ENCODE measurements at places on chromosomes 16 and 17. TPM values are rescaled to one million over a fixed set of nuclear protein-coding genes. Genes with fewer than 3 reads are reported as not detected.

The EME2 gene
- 32.3 TPM for total RNA-seq

The TPPP3 gene
- 5.7 TPM for total RNA-seq

The KRT31 gene
- not detected for total RNA-seq

The TMC7 gene
- 1.9 TPM for total RNA-seq

The SGCA gene
- not detected for total RNA-seq

The TANGO6 gene
- 9.4 TPM for total RNA-seq

The MAPT gene
- total RNA-seq: 3.1 TPM

The ALOX12B gene
- total RNA-seq: not detected

The CA10 gene
- total RNA-seq: 0.29 TPM

The ZFHX3 gene
- total RNA-seq: 63.8 TPM

The DNAH17 gene
- 0.14 TPM for total RNA-seq

The KRT28 gene
- not detected for total RNA-seq

The LDAF1 gene
- 21.4 TPM for total RNA-seq

The ALDOA gene
- 613 TPM for total RNA-seq

The EVPL gene
- total RNA-seq: 0.16 TPM

The GNAO1 gene
- total RNA-seq: 2.2 TPM

The FN3K gene
- total RNA-seq: 33.3 TPM

The CCL23 gene
- not detected for total RNA-seq

The VWA3A gene
- 0.35 TPM for total RNA-seq

Data from mesothelial cell of epicardium (in vitro differentiated cells).